ENCODE measurements at places on chromosomes 16 and 17. TPM values are rescaled to one million over a fixed set of nuclear protein-coding genes. Genes with fewer than 3 reads are reported as not detected.

DHRS7C gene
- total RNA-seq = not detected

GLIS2 gene
- 4.2 TPM for total RNA-seq

RRAD gene
- 2.3 TPM for total RNA-seq

PRAC2 gene
- total RNA-seq = not detected

TBC1D3K gene
- total RNA-seq = not detected

All from articular chondrocyte of knee joint (primary cell).